ENCODE measurements at places on chromosomes 5 and 9.

- no peak for DNase-seq
These were observed 265.2 kb upstream of the RASA1 start for GRCh38 chr5:87002485-87002884.

GRCh38 chr5:138606378-138607064 is 31.3 kb upstream of the HSPA9 start:
- DNase-seq, result no peak

DNA sequence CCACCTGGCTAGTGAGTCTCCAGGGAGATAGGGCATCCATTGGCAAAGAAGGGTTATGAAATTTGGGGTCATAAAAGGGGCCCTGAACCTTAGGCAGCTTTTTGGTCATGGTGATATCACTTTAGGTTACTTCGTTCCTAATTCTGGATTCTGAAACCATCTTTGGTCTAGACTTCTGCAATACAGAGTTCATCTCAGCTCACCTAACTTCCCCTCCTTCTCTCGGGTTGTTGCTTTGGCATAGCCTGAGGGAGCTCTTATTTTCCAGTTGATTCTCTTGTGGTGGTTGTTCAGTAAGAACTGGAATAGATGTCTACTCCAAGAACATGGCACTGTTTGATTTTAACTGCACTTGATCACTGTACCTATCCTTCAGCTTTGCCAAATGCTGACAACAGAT is 148.9 kb upstream of the RUSC2 start:
- DNase-seq, result no peak

- DNase-seq, result no peak
These were observed 23.6 kb upstream of the CAST start for GRCh38 chr5:96638561-96638960.

GRCh38 chr5:68225911-68226545 is 10.5 kb downstream of the PIK3R1 start:
- no peak for DNase-seq

- peak; percentile 88 for DNase-seq
These were observed 15.1 kb downstream of the SLC28A3 start for GRCh38 chr9:84325347-84325973.

Measured in RWPE1 (cell line).